ENCODE measurements at places on chromosomes 13 and 19.

DNA sequence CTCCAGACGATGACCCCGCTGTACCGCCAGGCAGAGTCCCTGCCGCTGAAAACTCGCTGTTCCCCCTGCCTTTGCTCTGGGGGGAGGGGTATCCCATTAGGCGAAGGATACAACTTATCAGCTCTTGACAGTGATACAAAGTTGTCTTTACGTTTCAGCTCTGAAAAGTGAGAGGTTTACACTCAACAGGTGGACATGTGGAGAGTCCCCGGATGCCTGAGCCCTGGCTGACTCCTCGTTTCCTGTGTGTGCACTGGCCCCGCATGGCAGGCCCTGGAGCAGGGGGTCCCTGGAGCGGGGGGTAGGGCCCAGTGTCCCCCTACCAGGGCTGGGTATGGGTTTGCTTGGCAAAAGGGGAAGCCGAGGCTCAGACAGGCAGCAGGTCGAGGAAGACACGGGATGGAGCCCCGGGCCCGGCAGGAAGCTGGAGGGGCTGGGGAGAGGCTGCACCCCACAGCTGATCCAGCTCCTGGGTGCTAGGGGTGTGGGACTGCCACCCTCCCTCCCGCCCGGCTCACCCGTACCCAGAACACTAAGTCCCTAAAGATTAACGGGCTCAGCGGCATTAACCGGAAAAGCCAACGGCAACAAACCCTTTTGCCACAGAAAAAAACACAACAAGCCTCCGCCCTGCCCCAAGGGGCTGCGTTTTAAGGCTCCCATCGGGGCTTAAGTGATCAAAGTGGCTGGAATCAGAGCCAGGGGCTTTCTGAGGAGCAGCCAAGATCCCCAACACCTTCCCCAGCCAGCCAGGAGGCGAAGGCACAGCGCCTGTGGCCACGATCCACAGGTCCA is 5.6 kb downstream of the TCF3 start:
- no peak for DNase-seq

DNA sequence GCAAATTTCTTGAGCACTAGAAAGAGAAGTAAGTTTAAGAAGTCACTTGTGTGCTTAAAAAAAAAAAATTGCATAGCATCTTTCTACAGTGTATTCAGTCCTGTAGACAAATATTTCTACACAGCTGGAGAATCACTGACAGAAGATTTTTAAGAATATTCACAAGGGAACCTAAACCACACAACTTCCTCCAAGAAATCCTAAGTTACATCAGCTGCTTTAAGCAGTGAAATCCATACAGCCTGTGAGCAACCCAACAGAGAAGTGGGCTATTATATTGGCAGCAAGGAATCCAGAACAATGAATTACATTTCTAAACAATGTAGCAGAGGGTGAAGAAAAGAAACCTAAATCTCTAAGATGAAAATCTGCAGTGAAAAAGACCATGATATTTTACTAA is 1.5 kb downstream of the DOCK9 start:
- DNase-seq, result no peak

DNA sequence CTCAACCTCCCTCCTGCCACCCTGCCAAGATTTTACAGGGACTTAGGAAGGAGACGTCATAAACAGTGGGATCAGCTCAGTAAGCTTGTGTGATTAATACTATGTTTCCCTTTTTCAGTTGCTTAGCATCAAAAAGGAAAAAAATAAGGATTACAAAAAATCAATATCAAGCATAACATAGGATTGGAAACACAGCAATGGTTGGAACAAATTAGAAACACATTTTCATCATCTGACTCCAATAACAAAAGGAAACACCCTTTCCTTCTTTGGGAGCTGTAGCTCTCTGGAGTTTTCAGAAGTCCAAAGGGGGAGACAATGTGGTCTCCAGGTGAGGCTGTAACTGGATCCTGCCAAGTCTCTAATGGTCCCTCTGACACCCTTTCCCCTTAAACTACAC is 233.4 kb downstream of the B3GLCT start:
- no peak for DNase-seq

DNA sequence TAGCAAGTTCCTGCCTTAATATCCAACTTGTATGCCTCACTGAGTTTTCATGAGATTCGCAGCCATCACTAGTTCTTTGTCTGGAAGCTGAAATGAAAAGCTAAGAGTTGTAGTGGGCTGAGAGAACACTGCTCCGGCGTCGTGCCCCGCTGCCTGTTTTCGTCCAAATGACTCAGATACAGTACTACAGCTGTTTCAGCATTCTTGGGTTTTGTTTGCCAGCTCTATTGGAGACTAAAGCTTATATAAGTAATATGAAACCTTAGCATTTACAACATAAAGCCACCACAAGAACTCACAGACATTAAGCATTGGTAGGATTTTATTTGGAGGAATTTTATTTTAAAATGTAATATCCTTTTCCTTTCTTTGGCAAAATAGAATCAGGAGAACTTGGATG is 299.7 kb downstream of the DLEU7 start:
- DNase-seq, result no peak

DNA sequence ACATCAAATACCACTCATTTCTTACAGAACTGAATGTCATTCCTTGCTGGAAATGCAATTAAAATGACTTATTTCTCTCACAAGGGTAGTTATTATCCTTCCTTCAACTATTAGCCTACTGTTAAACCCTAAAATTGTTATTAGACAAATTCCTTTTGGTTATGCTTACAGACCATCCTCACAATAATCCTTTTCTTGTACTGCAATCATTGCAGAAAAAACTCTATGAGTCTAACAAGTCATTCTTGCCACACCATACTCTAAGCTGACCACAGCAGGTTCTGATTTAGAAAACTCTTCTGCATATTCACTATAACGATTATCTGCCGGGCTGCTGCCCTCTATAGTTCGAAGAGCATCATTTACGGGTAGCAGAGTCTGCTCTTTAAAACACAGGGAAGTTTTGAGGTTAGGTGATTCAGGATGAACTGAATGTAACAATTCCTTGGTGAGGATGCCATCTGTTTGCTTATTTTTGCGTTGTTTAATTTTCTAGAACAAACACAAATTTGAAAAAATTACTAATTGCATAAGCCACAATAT is 38.2 kb downstream of the MTMR6 start:
- no peak for DNase-seq

- no peak for DNase-seq
These were observed 33.2 kb downstream of the DPF1 start for GRCh38 chr19:38190793-38191192.

GRCh38 chr19:9018163-9018875 is 8.1 kb upstream of the MUC16 start:
- no peak for DNase-seq

DNA sequence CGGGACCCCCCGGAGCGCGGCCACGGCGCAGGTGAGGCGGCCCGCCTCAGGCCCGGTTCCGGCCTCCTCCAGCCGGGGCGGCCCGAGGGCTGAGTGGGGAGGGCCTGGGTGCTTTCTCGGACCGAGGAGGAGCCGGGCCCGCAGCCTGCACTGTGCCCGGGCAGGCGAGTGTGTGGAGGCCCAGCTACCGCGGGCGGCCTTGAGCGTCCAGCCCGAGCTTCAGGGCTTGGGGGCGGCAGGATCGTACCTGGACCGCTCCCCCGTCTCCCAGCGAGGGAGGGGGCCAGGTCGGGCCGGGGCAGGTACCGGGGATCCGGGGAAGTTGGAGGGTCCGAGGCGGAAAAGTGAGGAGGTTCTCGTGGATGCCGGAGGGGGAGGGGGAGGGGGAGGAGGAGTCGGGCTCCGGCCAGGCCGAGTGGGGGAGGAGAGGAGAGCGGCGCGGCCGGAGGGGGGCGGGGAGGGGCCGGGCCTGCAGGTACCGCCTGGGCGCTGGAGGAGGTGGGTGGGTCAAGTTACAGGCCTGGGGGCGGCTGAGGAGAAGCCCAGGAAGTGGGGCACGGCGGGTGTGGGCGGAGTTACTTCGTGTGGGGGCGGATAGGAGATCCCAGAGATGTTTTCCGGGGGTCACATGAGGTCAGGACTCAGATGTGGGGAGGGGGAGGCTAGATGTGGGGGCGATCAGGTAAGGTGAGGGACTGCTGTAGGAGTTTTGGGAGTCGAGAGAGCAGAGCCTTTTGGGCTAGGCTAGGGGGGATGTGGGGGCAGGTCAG is 545 bp downstream of the NACC1 start:
- no peak for DNase-seq

DNA sequence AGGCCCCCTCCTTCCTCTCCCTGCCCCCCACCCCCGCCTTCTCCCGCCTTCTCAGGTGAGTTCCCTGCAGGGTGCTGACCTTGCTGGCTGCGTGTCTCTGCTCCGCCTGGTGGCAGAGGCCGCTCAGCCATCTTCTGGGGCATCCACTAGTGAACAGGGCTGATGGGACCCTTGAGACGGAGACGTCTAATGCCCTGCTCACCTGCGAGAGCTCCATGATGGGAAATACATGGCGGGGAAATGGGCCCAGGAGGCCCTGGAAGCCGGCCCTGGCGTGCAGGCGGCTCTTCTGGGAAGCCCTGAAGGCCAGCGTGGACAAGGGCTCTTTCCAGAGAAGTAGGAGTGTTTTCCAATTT is 15.2 kb upstream of the F7 start:
- DNase-seq, result no peak

GRCh38 chr13:34863360-34864135 is 78.5 kb upstream of the NBEA start:
- DNase-seq, result no peak

DNA sequence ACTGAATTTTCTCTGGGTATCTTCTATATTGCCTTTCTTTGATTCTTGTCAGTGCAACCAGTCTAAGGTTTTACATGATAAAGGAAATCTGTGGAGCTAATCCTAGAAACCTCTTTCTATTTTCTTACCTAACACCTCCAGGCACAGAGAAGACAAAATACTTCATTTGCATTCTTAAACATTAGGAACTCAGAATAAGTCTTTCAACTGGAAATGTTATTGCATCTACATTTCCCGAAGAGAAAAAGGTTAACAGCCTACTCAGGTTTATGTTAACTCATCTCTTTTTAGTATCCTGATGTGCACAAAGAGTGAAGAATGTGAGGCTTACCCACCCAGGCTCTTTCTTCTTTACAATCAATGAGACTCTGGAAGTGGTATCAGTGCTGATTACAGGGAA is 106.7 kb downstream of the PCCA start:
- no peak for DNase-seq

GRCh38 chr19:2329149-2329478 is 630 bp downstream of the SPPL2B start:
- no peak for DNase-seq

DNA sequence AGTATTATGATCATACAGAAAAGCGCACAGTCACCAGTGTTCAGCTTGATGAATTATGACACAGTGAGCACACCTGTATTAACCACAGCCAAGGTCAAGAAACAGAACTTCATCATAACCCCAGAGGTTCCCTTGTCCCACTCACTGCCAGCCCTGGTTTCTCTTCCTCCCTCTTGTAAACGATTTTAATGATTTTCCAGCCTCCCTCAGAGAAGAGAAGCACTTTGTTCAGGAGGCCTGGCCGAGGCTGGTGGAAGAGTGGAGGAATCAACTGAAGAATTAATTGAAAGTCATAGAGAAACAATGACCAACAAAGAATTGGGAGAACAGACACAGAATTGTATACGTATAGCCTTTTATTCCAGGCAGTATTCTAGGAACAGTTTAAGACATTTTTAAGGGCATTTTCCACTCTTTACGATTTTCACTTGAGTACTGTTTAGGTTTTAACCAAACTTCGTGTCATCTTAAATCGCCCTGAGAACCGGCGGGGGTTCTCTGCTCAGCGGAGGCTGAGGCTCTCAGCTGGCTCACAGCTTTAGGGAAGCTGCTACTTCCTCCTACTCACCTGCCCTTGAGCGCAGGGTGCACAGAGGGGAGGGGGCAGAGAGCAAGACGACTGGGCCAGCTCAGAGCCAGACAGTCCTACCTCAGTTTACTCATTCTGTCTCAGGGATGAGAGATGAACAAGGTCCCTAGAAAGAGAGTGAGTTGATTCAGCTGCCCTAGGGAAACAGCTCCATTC is 108.6 kb downstream of the AKAP11 start:
- DNase-seq, result no peak

GRCh38 chr13:99367106-99367616 is 60.0 kb upstream of the GPR183 start:
- no peak for DNase-seq

DNA sequence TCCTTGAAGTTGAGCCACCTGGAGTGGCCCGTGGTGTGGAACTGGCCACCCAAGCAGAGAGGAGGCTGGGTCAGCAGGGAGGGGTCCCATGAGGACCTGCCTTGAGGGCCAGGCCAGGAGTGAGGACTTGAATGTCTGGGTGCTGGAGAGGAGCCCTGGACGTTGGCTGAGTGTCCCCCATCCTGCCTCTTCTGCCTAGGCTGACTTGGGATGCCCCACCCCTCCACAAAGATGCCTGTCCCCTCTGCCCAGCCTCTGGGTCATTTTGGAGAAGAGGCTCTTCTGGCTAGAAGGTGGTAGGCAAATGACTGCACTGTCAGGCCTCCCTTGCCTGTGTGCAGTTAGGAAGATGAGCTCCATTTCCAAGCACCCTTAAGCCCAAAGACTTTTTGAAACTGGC is 1.7 kb downstream of the SSBP4 start:
- no peak for DNase-seq

- DNase-seq, result no peak
These were observed 139.7 kb downstream of the FLT1 start for GRCh38 chr13:28355046-28355821.

DNA sequence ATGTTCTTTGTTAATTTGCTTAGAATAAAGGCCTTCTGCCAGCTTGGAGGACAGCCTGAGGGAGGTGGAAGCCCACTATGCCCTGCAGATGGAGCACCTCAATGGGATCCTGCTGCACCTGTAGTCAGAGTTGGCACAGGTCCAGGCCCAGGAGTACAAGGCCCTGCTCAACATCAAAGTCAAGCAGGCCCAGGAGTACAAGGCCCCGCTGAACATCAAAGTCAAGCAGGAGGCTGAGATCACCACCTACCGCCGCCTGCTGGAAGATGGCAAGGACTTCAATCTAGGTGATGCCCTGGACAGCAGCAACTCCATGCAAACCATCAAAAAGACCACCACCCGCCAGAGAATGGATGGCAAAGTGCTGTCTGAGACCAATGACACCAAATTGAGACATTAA is 41.7 kb downstream of the ZNF85 start:
- DNase-seq, result no peak

DNA sequence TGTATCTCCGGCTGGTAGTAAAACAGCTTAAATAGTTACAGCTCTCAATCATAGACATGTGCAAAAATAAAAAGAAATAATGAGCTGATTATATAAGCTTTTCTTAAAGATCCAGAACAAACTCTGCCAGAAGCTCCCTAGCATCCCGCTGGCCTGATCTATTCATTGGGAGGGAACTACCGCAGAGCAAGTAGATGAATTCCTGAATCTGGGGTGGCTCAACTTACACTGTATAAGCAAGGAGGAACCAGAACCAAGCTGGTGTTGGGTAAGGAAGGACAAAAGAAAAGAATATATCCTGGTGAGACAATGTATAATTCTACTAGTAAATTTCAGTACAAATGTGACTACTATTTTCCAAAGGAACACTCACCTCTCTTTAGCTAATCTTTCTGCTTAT is 1122.2 kb downstream of the OLFM4 start:
- DNase-seq, result no peak
